ENCODE measurements at places on chromosomes 7 and 10.

- no peak for DNase-seq
Observed at GRCh38 chr7:12637819-12638592, 49.4 kb upstream of the ARL4A start.

- peak; percentile 61 for DNase-seq
Observed at GRCh38 chr7:150931199-150931869, 46.8 kb downstream of the KCNH2 start.

DNA sequence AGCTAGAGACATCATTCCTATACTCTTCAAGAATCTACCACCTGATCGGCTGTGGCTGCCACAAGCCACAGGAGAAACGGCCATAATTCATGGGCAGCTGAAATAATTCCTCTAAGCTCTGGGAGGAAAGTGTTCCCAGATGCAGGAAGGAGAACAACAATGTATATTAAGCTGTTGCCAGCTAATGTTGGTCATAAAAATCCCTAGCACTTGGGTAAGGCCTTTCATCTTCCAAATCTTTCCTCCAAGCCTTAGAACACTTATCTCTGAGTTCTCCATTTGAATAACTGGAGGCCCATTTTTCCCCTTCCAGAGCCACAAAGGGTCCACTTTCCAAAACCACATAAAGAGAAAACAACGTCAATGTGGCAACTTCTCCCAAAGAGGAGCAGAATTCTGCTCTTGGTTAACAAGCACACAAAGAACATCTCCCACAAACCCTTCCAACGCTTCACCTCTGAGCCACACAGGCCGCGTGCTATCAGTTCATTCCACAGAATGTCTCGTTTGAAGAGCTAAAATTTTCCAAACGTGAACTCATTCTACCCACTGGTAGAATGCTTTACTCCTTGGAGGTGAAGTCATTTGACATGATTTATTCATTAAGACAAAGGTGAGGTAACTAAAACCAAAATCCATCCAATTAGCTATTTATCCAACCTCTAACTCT, 11.2 kb downstream of the KCNMA1 start:
- no peak for DNase-seq

- DNase-seq = no peak
Observed at GRCh38 chr7:85928500-85928899, 715.2 kb upstream of the GRM3 start.

GRCh38 chr10:69425511-69426298, 9.0 kb upstream of the TACR2 start:
- DNase-seq = no peak

Data from left forelimb (tissue), 1 donor.